ENCODE measurements at places on chromosomes 1 and 21.
A peak's percentile ranks its signal among the peaks of the same experiment; 100 is the strongest.

DNA sequence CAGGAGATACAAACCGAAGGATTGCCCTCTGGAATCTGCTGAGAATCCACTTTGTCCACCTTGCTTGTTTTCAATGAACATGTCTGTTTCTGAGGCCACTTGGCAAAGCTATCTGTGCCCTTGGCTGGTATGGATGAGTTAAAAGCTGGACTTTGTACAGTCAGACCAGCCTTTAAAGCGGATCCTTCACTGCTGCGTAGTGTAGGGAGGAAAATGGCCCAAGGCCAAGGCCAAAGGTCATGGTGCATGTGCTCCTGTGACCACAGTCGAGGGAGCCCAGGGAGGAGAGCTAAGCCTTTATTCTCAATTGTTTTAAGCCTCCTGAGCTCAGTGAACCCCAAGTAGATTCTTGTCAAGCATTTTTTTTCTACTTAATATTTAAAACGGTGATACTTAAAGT, 37.0 kb downstream of the KCNJ15 start:
- DNase-seq: no peak

DNA sequence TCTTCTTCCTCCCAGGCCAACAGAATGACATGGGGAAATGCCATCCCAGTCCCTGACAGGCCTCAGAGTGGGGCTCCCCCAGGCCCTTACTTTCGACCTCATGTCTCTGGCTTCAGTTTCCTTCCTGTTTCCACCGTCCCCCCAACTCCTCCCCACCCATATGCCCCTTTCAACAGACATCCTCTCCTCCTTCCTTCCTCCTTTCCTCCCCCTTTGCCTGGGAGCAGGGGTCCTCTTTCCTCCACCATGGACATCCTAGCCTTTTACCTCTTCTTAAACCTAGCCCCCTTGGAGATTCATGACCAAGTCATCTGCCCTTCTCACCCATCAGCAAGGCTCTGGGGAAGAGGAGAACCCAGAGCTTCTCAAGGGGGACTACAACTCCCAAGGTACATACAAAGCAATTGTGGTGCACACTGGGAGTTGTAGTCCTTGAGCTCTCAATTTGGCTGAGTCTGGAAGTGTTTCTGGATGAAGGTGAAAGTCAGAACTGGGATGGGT, 4.0 kb downstream of the ZBTB7B start:
- DNase-seq: peak; percentile 39

DNA sequence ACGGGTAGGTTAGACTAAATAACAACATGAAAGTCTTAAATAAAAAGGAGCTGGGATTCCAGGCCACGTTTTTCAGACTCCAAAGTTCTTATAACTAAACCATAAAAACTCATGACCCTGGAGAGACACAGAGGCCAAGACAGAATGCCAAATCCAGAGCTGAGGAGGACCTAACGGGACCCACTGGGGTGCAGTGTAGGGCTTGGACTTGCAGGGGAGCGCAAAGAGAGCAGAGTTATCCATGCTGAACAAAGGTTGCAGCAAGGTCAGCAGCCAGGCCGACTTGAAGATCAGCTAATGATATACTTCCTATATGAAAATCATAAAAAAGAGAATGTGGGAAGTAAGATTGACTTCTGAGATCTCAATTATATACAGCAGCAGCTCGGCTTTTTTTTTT, 237.1 kb downstream of the TM2D1 start:
- no peak for DNase-seq

GRCh38 chr1:26164036-26164860, 4.5 kb downstream of the C1orf232 start:
- DNase-seq: no peak

DNA sequence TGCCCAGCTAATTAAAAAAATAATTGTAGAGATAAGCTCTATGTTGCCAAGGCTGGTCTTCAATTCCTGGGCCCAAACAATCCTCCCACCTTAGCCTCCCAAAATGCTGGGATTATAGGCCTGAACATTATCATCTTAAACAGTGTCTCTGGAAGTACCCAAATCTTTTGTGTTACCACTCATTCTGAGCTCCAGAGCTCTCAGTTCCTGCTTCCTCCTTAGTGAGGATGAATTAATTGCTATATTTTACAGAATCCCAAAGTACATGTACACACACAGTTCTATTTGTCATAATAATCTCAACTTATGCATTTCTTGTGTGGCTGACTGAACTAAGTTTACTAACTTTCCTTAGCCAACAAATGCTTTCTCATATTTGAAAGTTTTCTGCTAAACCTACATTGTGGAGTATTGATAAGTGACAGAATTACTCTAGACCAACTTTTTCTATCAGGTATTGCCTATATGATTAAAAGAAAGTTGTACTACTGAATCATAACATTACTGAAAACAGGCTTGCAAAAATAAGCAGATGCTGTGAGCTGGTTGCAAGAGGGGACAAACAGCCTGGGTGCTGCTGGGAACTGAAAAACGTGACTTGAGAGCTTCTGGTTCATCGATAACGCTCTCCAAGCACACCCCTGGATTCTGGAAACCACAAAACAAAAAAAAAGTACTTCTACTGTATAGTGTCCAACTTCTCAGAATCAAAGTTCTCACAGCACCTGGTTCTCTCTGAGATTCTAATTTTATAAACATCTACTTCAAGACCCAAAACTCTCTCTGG, 15.3 kb downstream of the VAV3 start:
- DNase-seq: no peak

- DNase-seq: no peak
Measured at GRCh38 chr1:40350391-40350790, 23.1 kb upstream of the SMAP2 start.

DNA sequence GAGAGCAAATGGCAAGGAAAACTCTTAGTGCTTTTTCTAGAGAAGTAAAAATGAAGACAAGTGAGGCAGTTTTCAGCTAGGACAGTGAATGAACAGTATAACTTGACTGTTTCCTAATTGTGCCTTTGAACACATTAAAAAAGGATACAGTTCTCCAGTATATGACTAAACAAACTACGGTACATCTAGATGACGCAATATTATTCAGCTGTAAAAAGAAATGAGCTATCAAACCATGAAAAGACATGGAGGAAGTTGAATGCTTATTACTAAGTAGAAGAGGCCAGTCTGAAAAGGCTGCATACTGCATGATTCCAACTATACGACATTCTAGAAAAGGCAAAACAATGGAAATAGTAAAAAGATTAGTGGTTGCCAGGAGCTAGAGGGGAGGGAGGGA, 206.3 kb downstream of the SIPA1L2 start:
- DNase-seq: peak; percentile 6
